NCI-H2171 (cell line): ENCODE measurements at places on chromosomes 3 and 15.

GRCh38 chr3:94862703-94863102 lies 799.8 kb downstream of the NSUN3 start:
- DNase-seq: peak; percentile 42

- no peak for DNase-seq
These were observed 222.8 kb upstream of the IL12A start for GRCh38 chr3:159765860-159766294.

GRCh38 chr15:76006136-76006778 lies 6.0 kb downstream of the NRG4 start:
- DNase-seq: no peak

DNA sequence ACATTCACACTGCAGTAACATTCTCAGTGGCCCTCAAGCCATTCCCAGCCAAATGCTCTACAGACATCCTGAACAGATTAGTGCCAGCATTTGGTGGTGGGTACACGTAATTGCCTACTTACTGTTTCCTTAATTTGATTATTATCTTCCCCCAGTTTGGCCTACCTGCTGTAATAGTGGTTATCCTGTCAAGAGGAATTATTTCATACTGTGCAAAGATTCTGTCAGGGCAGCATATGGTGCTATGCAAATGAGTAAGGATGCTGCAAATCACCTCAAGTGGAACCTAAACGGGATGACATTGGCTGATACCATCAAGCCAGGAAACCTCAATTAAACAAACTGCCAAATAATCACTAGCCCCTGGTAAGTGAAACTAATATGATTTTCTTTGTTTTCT lies 88.7 kb downstream of the SEMA6D start:
- peak; percentile 72 for DNase-seq

DNA sequence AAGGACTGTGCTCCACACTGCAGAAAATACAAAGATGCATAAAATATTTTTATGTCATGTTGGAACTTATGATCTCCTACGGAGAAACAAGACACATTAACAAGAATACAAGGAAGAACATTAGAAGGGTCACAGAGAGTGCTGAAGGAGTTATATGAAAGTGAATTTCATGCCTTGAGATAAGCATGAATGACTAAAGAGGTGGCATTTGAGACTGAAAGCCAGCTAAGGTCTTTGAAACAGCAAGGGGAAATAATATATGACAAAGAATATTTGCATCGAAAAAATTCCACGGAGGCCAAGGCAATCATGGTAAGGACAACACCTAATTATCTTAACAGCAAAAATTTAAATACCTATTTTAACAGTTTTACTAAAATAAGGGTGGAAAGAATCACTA lies 12.5 kb downstream of the GSK3B start:
- no peak for DNase-seq

GRCh38 chr3:158359339-158359738 lies 211.7 kb upstream of the MLF1 start:
- DNase-seq: no peak

DNA sequence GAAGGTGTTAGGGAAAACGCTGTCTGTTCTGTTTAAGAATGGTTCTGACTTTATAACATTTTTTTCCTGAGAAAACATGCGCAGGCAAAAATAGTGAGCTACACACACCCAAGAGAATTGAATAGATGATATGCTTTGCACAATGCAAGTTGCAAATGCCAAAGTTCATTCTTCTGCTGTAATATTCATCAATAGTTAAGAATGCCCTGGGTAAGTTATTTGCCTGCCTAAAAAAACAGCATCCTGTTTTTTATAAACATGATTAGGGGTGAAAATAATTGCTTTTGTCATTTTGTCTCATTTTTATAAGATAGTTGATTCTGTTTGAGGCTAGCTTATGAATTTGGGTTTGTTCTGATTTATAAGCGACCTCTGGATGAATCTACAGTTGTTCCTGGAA lies 99.4 kb downstream of the DTWD1 start:
- DNase-seq: no peak

GRCh38 chr15:70407955-70408354 lies 310.2 kb upstream of the TLE3 start:
- no peak for DNase-seq

- no peak for DNase-seq
These were observed 38.7 kb downstream of the HSPBAP1 start for GRCh38 chr3:122754929-122755328.

DNA sequence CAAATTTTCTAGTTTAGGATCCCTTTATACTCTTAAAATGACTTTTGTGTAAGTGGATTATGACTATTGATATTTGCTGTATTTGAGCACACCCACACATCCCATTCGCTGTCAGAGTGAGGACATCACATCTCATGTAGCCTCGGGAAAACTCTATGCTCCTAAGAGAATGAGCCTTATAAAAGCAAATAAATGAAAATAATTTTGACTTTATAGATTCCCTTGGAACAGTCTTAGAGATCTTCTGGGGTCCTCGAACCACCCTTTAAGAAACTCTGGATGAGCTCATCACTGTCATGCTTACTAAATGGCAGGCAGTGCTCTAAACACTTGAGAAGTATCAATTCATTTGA lies 16.1 kb upstream of the EXOG start:
- DNase-seq: no peak
